ENCODE measurements at places on chromosomes 5 and 9. TPM values are rescaled to one million over a fixed set of nuclear protein-coding genes. Genes with fewer than 3 reads are reported as not detected.

The FLT4 gene
- 15.6 TPM for total RNA-seq

The FAM151B gene
- total RNA-seq: 2.1 TPM

The ZBED3 gene
- 15.0 TPM for total RNA-seq

The FOXE1 gene
- total RNA-seq: not detected

The ABLIM3 gene
- total RNA-seq: 40.9 TPM

The NME5 gene
- total RNA-seq: 3.0 TPM

The C5orf58 gene
- not detected for total RNA-seq

The STKLD1 gene
- 2.1 TPM for total RNA-seq

The WDR38 gene
- total RNA-seq: not detected

The PCDHB5 gene
- 4.2 TPM for total RNA-seq

The ADRA1B gene
- total RNA-seq: 1.7 TPM

The PCDHB9 gene
- total RNA-seq: 2.4 TPM

The DRD1 gene
- not detected for total RNA-seq

The INVS gene
- 23.8 TPM for total RNA-seq

The PITX1 gene
- 3.7 TPM for total RNA-seq

The FOXI1 gene
- total RNA-seq: not detected

The ADAMTSL1 gene
- 150 TPM for total RNA-seq

The KIF12 gene
- total RNA-seq: not detected

GRCh38 chr5:173676375-173676774 is 59.9 kb upstream of the BOD1 start:
- DNase-seq: no peak

GRCh38 chr5:130213607-130214006 is 309.3 kb downstream of the CHSY3 start:
- DNase-seq: no peak

- no peak for DNase-seq
Observed at GRCh38 chr9:96460882-96461281, 10.9 kb downstream of the HABP4 start.

DNA sequence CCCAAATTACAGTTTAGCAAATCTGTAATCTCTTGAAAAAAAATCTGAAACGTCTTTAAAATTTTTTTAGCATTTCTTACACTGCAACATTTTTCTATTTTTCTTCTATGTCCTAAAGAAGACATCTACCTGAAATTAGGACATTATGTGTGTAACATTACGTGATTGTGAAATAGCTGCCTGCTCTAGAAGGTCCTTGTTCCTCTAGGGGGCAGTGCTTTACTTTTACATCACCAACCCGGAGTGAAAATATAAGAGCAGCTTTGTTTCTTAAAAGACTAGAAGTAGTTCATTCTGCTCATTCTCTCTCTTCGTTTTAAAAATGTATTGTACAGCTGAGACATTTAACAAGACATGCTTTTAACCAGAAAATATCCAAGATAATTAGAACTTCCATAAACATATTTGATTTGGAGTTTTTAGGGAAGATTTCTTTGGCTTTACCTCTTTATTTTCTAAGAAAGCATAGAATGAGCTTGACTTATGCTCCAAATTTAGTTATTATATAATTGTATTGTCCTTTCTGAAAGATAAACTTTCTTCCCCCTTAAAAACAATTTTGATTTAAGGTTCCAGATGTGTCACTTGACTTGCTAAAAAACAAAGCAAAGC is 48.1 kb upstream of the RIOK2 start:
- no peak for DNase-seq

DNA sequence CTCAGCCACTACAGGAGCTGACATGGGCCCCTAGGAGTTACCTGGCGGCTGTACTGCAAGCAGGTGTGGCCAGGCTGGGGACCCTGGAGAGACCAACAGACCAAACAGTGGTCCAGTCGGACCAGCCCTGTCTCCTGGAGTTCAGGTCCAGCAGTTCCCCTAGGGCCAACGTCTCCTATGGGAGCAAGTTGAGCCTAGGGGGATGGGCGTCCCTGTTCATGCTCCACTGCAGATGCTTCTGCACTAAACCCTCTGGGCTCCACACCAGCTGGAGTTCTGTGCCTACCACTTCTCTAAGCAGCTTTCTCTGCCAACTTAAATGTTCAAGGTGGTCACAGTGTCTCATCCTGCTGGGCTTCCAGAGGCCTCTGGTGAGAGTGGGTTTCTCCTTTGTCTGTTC is 20.6 kb upstream of the OMD start:
- no peak for DNase-seq

- no peak for DNase-seq
Observed at GRCh38 chr9:14466429-14466818, 152.5 kb upstream of the NFIB start.

DNA sequence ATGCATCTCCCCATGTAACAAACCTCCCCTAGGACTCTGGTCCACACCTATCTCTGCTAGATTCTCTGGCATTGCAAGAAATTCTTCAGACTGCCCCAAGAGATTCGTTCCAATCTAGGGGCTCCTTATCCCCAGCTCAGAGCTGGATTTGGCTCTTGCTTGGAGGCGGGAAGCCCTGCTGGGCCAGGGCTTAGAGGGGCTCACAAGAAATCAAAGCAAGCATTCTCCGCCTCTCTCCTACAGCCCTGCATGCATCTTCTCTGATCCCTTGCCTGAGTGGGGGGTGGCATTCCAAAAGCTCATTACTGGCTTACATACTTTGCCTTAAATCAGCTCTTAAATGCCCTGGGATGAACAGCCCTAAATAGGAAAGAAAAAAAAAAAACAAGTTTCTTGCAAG is 75.8 kb downstream of the KCNIP1 start:
- no peak for DNase-seq

GRCh38 chr5:149268928-149269557 is 2.6 kb upstream of the AFAP1L1 start:
- no peak for DNase-seq

GRCh38 chr5:6492934-6493333 is 44.3 kb downstream of the UBE2QL1 start:
- DNase-seq: no peak

GRCh38 chr9:129868872-129869486 is 33.7 kb downstream of the USP20 start:
- DNase-seq: no peak

- DNase-seq: no peak
Observed at GRCh38 chr9:71587576-71588362, 180.5 kb downstream of the CEMIP2 start.

DNA sequence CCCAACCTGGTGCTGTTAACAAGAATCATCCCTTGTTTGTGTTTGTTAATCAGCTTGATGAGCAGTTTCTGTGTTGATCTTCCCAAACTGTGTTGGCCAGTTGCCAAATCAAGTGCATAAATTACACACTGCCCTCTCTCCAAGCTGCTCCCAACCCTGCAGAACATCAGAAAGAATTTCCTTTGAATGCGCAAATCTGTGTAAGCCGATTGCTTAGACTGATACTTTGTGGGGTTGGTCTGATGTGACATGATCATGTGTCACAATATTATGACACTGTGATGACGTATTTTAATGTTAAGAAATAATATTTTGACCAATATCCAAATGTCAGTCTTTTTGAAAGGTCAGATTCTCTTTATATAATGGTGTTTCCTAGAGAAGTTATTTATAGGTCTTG is 766.4 kb upstream of the WWC1 start:
- no peak for DNase-seq

GRCh38 chr5:144510845-144511579 is 340.3 kb downstream of the KCTD16 start:
- DNase-seq: no peak

DNA sequence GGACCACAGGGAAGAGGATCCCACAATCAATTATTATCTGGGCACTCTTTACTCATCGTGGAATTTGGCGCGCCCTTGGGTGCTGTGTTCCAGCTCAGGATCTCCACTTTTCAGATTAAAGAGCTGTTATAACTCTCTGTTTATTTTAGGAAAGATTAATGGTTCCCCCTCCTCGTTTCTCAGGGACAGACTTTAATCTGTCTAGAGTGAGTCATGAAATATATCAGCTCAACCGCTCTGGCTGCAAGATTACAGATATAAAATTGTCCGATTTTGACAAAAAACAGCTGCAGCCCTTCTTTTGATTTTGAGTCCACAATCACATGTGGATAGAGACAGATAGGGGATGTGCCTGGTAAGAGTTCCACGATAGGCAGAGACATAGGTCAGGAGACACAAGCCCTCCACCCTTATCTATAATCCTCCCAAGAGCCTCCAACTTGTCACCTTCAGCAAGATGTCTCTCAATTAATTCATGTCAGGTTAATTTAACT is 77.6 kb upstream of the ANKRD55 start:
- DNase-seq: no peak

DNA sequence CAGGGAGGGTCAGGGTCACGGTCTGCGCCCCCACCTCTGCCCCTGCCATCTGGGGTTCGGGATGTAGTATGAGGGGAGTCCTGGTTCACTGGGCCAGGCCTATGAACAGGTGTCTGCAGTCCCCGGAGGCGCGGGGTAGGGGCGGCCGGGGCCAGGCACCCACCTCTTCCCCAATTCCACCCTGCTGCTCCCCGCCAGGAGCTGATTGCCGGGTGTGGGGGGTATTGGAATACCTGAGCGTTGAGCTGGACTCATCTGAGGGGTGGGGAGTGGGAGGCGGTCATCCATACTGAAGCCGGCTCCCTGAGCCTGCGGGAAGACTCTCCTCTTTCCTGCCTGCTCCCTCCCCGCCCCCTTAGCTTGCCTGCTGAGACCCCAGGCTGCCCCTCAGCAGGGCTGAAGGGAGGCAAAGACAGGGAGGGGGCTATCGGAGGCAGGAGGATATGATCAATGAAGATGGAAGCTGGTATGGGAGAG is 679 bp downstream of the SLC6A7 start:
- DNase-seq: no peak

GRCh38 chr9:35059438-35059837 is 13.0 kb downstream of the VCP start:
- no peak for DNase-seq

DNA sequence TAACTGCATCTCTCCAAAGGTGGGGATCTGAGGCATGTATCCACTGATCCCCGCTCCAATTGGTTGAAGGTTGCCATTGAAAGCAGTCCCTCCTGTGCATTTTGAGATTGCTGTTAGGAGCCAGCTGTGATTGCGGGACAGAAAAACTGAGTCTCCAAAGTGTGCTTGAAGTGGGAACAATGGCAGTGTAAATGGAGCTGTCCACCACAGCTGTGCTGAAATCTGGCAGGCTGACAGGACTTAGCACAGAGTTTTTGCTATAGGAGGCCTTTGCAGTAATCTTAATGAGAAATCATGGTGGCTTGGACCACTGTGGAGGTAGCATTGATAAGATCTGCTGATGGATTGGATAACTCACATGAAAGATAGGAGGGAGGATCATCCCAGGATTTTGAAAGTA is 3.3 kb downstream of the RNF20 start:
- no peak for DNase-seq

DNA sequence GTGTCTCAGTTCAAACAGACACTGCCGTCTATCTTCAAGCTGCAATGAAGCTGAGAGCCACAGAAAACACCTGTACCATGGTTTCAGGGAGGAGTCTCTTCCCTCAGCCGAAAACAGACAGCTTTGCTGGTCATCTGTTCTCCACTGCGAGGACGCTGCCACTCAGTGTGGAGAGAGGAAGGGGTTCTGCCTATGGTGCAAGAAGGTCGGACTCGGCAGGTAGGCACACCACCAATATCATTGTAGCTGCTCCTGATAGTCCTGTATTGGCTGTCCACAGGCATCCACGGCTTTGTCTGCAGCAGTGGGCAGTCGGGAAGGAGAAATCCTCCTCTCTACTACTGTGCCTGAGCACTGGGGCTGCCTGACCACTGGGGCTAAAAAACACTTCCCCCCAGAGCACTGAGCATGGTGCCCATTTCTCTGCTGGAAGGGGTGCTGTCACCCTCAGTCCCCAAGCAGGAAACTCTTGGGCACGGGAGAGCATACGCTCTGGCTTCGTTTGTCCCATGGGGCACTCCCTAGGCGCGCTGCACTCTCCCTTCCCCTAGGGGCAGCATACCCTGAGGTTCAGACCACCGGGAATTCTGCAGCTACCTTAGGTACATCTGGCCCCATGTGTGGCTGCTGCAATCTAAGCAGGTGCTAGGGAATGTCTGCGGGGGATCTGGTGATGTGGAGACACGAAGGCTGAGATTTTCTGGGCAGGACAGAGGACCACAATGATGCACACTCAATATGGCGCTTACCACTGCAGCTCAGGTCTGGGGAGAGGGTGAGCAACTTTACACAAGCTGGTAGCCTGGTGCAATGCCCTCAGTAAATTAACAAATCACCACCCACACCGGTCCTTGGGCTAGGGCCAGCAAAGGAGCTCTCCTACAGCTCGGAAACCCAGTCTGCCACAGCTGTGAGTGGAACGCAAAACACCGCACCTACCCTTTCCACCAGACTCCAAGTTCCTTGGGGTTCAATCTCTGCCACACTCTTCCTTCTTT is 880.9 kb upstream of the SEMA6A start:
- DNase-seq: no peak

GRCh38 chr9:116020801-116021200 is 132.8 kb upstream of the PAPPA start:
- no peak for DNase-seq

DNA sequence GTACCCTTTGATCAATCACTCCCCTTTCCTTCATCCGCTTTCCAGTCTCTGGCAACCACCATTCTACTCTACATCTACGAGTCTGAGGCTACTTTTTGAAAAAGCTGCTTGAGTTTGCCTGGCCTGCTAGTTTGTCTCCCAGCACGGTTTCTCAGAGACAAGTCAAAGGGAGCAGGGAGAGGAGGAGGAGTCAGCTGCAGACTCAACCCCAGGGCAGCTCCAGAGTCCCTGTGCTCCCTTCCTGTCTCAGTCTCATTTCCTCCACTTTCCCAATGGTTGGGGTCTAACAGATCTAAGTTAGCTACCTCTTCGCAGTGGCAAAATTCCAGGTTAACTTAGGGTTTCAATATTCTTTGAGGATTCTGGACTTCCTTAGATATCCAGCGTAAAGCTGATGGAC is 80.0 kb upstream of the PCA3 start:
- no peak for DNase-seq

- no peak for DNase-seq
Observed at GRCh38 chr5:856531-857425, 6.0 kb upstream of the ZDHHC11 start.

DNA sequence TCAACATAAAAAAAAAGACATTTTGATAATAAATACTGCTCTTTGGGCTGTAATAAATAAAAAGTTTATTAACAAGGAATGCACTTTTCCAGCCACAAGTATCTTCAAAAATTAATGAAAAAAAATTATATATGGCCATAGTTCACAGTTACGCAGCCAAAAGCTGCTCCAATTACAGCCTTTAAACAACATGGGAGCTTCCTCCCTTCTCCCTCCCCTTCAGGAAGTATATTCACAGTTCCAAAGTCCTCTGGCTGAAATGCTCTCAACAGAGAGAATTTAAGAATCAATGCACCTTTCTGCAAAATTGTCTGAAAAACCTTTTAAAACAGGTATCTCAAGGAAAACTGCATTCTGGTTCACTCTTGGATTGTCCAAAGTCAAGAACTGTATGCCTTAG is 5.9 kb downstream of the PLK2 start:
- DNase-seq: no peak

DNA sequence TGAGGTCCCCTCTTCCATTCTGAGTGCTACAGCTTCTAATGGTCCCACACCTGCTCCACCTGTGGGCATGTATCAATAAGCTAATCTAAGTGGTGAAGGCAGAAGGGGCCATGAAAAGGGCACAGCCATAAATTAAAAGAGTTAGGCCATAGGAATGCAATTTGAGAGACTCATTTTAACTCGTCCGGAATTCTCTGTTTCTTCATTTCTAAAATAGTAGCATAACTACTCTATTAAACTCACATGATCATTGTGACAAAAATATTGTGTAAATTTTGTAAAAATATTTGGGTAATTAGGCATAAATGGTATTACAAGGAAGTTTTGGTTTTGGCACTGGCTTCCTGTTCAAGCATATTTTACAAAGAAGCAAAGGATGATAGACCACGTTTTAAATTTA is 103.1 kb upstream of the TXNDC8 start:
- DNase-seq: no peak

All from esophagus muscularis mucosa (tissue), 4 donors.